ENCODE measurements at places on chromosomes 11 and 22.

- peak; percentile 79 for DNase-seq
Observed at GRCh38 chr11:36019722-36020121, 75.9 kb downstream of the LDLRAD3 start.

DNA sequence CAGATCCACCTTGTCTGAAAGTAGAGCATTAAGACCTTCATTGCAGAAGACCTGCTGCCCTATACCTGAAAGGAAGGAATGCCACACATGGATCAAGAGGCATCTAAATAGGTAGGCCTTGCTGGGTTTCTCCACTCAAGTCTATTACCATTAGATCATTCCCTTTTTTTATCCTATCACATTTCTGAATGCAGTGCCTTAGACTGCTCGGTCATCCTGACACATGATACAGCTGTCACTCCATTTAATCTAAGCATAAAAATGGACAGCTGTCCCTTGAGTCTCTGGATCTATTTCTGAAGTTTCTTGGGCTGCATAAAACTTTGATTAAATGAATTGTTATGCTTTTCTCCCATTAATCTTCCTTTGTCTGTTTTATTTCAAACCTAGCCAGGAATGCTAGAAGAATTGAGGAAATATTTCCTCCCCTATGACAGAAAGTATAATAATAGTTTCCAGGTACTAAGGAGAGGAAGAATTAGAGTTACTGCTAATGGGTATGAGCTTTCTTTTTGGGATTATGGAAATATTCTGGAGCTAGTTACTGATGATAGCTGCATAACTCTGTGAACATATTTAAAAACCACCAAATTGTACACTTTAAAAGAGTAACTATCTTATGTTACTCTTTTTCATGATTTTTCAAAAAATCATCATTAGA, 88.0 kb downstream of the DLG2 start:
- DNase-seq, result no peak

- DNase-seq, result peak; percentile 32
Observed at GRCh38 chr11:28756977-28757376, 648.8 kb downstream of the METTL15 start.

DNA sequence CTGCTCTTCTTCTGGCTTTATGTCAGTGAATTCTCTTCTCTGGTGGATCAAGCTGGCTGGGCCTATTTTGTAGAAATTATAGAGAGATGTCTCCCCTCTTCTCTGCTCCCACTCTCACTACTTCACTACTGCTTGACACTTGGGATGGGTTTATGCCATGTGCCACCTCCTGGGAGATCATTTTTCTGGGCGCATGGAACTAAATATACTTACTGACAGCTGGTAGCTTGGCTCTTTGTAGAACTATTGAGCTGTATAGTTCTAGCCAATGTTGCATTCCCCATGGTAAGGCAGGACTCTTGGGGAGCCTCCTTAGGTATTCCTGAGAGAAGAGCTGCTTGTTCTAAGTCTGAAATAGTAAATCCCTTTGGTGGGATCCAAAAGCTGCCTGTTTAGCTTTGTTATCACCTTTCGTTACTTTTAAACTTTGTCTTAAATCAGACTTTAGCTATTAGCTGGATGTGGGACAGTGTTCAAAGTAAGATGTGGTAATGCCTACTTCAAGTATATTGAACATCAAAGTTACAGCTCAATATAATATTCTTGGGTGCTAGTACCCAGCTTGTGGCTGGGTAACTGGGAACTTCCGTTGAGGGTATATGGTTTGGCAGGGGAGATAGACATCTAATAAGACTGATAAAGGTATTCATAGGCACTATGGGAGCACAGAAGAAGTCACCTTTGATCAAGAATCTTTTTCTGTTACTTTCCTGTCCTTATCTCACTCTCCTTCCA, 87.5 kb upstream of the RRM1 start:
- no peak for DNase-seq

Measured in mammary epithelial cell (primary cell).